ENCODE measurements at places on chromosomes 11 and 22.
A peak's percentile ranks its signal among the peaks of the same experiment; 100 is the strongest.

DNA sequence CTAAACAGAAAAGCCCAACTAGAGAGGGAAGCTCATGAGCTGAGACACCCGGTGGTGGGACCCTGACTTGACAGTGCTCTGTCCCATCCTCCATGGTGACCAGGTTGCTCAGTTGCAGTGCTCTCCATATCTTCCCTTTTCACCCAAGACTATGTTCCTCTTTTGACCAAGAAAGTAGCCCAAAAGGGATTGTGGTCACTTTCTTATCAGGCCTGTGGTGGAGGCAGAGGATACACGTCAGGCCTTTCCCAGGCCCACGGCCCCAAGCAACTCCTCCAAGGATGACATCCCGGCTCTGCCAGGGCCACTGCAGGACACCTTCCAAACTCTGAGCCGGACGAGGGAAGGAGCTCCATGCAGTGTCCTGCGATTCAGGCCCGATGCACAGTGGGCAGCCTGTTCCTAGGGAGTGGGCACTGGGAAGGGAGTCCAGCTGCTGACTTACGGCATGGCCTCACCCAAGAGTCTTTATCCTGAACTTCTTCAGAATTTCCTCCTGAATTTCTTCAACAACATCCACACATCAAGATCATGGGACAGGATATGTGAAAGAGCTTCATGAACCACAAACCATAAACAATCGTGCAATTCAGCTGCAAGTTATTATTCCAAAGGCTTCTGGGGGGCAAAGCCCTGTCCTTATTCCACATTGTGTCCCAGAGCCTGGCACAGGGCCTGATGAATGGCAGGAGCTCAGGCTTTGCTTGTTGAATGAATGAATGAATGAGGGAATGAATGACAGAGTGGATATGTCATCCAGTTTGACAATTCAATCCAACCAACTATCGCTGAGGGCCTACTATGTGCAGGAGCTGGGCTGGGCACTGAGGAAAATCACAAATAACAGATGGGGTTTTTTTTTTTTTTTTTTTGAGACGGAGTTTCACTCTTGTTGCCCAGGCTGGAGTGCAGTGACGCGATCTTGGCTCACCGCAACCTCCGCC is 36.0 kb upstream of the MYH9 start:
- no peak for DNase-seq

- no peak for DNase-seq
Observed at GRCh38 chr11:46293641-46294103, 16.2 kb downstream of the CREB3L1 start.

DNA sequence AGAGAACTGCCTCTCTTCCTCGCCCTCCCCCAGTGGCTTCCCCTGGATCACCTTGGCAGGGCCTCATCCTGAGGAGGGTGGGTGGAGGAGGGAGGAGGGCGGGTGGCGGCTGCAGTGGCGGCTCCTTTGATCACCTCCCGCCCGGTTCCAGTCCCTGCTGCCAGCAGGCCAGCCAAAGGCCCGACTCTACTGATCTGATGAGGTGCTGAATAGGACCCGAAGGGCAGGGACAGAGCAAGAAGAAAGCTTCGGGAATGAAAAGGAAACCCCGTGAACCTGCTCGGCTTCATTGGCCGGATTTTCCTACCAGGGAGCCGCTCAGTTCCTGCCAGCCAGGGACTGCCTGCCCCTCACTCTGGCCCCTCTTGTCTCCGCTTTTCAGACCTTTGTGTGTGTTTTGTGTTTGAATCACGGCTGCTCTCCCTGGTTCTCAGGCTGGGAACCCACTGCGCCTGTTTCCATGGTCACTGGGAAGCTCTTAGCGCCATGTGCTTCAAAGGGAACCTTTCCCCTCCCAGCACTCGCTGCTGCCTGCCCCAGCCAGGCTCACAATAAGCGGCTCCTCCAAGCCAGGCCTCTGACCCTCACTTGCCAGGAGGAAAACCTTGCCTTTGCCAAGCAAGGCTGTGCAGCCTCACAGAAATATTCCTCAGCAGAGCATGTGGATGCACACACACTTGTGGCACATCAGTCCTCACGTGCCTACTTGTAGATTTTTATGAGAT is 56.8 kb downstream of the C22orf31 start:
- DNase-seq, result no peak

- no peak for DNase-seq
Observed at GRCh38 chr11:57490456-57491248, 24.9 kb downstream of the SLC43A1 start.

- no peak for DNase-seq
Observed at GRCh38 chr22:43859176-43859575, 3.1 kb downstream of the SULT4A1 start.

GRCh38 chr11:45919806-45920530 is 2.3 kb upstream of the PEX16 start:
- DNase-seq, result no peak

- peak; percentile 55 for DNase-seq
Observed at GRCh38 chr22:40036591-40037225, 42.0 kb downstream of the FAM83F start.

DNA sequence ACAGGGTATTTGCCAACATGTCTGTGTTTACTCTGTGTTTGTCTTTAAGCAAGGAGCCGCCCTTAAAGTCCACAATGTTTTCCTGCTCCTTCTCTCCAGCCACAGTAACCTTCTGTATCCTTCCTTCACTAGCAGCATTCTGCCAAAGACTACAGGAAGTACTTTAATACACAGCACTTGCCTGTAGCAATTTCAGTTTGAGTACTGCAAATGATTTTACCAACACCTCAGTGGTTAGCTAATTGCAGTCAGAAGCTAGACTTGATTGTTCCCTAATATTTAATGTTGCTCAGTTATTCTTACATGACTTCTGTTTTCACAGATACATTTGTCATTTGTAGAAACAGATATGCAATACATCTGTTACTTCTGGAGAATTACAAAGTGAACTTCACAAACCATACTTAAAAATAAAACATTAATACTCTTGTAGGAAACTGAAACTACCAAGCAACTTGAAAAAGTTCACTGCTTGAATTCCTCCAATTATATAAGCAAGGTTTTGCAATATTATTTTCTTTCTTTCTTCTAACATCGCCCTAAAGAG is 69.1 kb downstream of the FCHSD2 start:
- DNase-seq, result no peak

GRCh38 chr11:77126861-77127234 is 1.2 kb upstream of the MYO7A start:
- DNase-seq, result no peak

- no peak for DNase-seq
Observed at GRCh38 chr22:29510542-29510941, 30.5 kb downstream of the NEFH start.

DNA sequence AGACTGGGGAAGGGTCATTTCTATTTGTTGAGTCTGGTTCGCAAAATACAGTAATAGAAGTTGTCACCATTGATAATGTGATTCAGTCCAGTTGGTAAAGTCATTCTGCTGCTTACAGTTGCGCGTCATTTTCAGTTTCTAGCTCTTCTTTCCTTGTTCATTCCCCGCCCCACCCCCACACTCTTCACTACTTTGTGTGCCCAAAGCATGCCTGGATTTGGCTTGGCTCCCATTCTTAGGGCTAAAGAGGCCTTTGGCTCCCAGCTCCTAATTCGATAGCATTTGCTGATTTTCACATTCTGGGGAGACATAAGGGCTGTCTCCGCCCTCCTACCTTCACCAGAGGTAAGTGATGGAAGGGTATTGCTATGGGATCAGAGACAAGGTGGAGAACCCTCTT is 43.0 kb downstream of the CECR2 start:
- no peak for DNase-seq

GRCh38 chr11:87320123-87320522 is 282.4 kb downstream of the TMEM135 start:
- no peak for DNase-seq

DNA sequence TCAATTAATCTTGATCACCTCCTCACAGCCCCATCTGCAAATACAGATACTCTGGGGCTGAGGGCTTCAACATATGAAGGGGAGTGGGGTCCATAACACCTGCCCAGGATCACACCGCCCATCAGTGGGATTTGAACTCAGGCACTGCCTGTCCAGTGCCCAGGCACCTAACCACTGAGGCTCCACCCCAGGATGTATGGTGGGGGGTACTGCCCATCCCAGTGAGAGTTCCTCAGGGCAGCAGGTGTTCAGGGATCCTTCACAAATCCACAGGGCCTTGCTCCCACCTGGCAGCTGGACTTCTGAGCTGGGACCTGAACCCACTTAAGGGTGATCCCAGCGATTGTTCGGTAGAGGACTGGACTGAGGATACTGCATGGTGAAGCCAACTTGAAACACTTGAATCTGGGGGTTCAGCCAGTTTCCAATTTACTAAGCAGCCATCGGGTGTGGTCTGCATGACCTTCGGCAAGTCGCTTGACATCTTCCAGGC is 33.3 kb downstream of the PRDM11 start:
- DNase-seq, result no peak

DNA sequence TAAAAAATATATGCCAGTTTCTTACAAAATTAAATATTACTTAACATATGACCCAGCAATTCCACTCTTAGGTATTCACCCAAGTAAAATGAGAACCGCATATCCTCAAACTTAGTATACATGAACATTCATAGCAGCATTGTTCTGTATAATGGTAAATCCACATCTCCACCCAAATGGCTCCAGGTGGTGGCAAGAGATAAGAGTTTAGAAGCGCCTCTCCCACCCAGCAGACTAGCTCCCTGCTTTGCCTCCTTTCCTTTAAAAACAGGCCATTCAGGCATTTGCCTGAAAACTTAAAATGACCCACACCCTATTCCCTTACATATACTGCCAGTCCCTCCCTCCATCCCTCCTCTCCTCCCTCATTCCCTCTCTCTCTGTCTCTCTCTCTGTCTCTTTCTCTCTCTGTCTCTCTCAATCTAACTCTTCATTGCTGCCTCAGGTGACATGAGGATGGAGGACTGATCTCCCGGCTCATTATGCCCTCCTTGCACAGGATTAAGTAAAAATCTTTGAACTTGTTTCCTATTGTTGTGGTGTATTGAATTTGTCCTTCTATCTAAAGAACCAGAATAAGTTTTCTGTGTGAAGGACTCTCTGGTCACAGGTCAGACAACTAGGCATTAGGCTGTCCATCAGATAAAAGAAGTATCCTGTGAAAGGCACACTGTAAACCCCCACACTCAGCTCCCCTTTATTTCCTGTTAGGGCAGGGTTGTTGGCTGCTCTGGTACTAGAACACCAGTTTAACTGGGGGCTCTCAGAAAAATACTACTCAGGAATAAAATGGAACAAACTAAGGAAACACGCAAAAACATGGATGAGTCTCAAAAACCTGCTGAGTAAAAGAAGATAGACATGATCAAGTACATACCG is 48.3 kb downstream of the RRP8 start:
- DNase-seq, result no peak
